ENCODE measurements at places on chromosomes 6 and 20. TPM values are rescaled to one million over a fixed set of nuclear protein-coding genes. Genes with fewer than 3 reads are reported as not detected.

APOM gene
- total RNA-seq: 1.2 TPM

SPDEF gene
- 0.31 TPM for total RNA-seq

SUMO4 gene
- total RNA-seq: 0.67 TPM

SNAP25 gene
- total RNA-seq: 0.74 TPM

COL12A1 gene
- 28.6 TPM for total RNA-seq

RRBP1 gene
- 52.0 TPM for total RNA-seq

GRCh38 chr20:7137395-7138151, 370.1 kb downstream of the BMP2 start:
- H3K4me1 ChIP-seq: no peaks in the 10 kb centered on the region
- no peak overlapping the region for H3K27ac ChIP-seq
- H3K36me3 ChIP-seq: no peaks in the 10 kb centered on the region
- H3K27me3 ChIP-seq: no peaks in the 10 kb centered on the region
- no peak overlapping the region for H3K4me3 ChIP-seq
- DNase-seq: no peak

GRCh38 chr20:21513181-21513663, 642 bp downstream of the NKX2-2 start:
- DNase-seq: no peak
- H3K4me1 ChIP-seq: peaks cover 71% of the 10 kb centered on the region
- no peak overlapping the region for H3K27ac ChIP-seq

DNA sequence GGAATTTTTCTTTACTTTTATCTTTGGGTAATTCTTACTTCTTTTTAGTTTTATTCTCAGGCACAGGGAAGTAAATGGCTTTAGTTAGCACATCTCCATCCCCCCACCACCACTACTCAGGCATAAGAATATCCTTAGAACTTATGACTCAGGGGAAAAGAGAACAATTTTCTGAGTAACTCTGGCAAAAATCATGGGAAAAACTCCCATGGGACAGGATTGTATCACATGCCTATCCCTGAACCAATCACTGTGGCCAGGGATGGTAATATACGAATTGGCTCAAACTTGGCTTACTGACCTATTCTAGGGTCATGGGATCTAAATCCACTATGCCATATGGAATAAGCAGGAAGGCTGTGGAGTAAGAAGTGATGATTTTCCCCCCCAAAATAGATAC, 339.1 kb downstream of the BTBD3 start:
- no peaks in the 10 kb centered on the region for H3K36me3 ChIP-seq
- no peak for DNase-seq
- no peak overlapping the region for H3K27ac ChIP-seq
- H3K4me3 ChIP-seq: no peak overlapping the region
- H3K27me3 ChIP-seq: no peaks in the 10 kb centered on the region

- no peaks in the 10 kb centered on the region for H3K4me1 ChIP-seq
- H3K4me3 ChIP-seq: no peak overlapping the region
- DNase-seq: no peak
- no peaks in the 10 kb centered on the region for H3K36me3 ChIP-seq
- H3K27ac ChIP-seq: no peak overlapping the region
- no peaks in the 10 kb centered on the region for H3K27me3 ChIP-seq
These were observed 11.7 kb upstream of the STX7 start for GRCh38 chr6:132524646-132525045.

DNA sequence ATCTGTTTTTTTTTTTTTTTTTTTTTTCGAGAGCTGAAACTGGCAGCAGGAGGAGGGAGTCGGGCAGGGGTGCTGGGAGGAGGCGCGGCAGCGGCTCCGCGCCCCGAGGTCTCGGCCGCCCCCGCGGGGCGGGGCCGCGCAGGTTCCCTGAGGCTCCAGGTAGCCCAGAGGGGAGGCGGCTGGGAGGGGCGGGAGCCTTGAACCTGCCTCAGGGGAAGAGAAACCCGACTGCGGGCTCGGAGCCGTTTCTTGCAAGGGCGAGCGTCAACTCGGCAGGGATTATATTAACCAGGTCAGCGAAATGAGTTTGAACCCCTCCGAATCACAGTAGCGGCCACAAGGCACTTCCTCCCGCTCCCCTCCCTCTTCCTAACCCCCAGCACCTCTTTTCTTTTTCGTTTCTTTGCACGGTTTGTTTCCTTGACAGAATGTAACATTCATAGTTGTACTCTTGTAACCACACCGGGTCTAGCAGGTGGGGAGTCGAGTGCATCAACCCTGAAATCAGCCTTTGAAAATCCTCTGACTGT, 2.0 kb downstream of the MYB start:
- H3K27ac ChIP-seq: no peak overlapping the region
- no peak for DNase-seq
- peaks cover 24% of the 10 kb centered on the region for H3K4me1 ChIP-seq
- H3K27me3 ChIP-seq: peaks cover 7% of the 10 kb centered on the region

DNA sequence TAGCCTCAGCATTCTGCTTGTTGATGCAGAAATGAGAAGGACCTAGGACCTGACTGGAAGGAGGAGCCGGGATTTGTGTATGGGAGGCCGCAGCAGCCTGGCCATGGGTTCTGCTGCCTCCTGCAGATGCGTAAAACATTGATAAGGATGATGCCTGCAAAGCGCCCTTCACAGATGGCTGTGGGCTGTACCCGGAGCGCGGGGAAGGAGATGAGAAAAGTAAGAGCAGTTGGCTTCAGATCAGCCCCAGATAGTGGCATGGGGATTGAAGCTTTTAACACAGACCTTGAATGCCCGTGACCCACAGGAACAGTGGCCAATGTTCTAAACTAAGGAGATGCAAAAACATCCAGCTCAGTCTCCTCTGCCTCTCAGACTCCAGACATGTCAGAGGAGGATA, 136.4 kb upstream of the KCNG1 start:
- H3K27ac ChIP-seq: no peak overlapping the region
- no peak for DNase-seq
- H3K27me3 ChIP-seq: no peaks in the 10 kb centered on the region
- peaks cover 14% of the 10 kb centered on the region for H3K4me1 ChIP-seq
- no peak overlapping the region for H3K4me3 ChIP-seq
